Fibroblast of villous mesenchyme (primary cell): ENCODE measurements at places on chromosomes 3 and 15. TPM values are rescaled to one million over a fixed set of nuclear protein-coding genes. Genes with fewer than 3 reads are reported as not detected.

GRCh38 chr3:195708061-195708460 is 12.7 kb upstream of the MUC20 start:
- no peak for DNase-seq

DNA sequence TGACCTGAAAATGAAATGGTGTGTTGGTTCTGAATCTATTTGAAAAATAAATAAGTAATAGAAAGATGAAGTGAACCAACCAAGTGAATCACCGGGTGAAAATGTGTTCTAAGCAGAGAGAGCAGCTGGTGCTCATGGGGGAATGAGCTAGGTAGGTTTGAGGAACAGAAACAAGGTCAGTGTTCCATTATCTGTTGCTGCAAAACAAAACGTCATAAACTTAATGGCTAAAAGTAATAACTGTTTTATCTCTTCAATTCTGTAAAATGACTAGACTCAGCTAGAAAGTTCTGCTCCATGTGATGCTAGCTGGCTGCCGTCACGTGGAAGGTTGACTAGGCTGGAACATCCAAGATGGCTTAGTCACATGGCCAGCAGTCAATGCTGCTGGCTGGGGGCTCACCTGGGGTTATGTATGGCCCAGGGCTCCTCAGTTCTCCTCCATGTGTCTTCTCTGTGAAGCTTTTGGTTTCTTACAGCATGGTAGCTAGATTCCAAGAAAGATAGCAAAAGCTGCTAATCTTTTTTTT is 13.3 kb upstream of the SH3BP5 start:
- DNase-seq, result no peak

- no peak for DNase-seq
These were observed 28.8 kb upstream of the HES1 start for GRCh38 chr3:194107107-194107506.

DNA sequence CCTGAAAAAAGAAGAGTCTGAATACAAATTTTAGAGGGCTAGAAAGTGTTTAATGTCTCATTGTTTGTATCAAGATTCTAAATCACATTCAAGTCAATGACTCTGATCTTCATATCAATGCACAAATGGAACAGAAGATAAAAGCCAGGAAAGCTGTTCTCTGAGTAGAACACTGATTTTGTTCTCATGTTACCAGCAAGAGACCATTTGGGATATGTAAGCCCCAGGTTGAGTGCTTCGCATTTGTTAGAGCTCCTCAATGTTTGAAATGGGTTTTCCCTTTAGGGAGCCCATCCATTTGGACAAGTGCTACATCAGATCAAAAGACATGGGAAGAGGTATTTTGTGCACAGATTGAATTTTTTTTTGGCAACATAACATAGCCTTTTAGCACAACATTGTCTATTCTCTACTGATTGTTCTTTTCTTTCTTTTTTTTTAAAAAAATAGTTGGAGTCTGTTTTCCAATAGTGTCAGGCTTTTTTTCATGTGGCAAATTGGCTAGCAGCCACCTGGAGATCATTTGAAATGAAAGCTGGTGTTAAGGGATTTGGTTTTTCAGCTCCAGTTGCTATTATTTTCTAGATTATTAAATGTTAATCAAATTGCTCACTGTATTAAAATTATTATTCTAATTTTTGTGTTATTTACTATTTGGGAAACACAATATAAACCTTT is 74.5 kb upstream of the ZPLD1 start:
- DNase-seq, result no peak

GRCh38 chr3:50177346-50177745 is 14.1 kb upstream of the GNAT1 start:
- DNase-seq, result no peak

GNAT1 gene
- total RNA-seq, result not detected in 2 replicates

DNA sequence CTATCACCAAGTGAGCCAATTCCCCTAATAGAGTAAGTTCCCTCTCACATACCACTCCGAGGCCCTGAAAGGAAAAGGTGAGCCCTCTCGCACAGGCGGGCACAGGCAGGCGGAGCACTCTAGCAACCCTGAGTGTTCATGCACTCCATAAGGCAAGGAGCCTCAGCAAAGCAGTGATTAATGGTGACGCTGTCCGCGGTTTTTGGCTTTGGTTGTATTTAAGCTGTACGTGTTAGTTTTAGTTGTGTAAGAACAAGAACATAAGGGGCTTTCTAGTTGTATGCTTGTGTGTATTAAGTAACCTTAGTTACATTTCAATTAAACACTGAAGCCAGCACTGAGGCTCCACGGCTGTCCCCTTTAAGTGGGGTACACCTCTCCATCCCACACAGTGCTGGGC is 33.1 kb downstream of the KLHL25 start:
- no peak for DNase-seq

FMN1 gene
- total RNA-seq, result 4.5 and 8.6 TPM in 2 replicates

- no peak for DNase-seq
These were observed 219.9 kb downstream of the OPA1 start for GRCh38 chr3:193812791-193813500.

GRK7 gene
- under 0.01 TPM in 1 of 2 replicates, not detected in the other for total RNA-seq

DNA sequence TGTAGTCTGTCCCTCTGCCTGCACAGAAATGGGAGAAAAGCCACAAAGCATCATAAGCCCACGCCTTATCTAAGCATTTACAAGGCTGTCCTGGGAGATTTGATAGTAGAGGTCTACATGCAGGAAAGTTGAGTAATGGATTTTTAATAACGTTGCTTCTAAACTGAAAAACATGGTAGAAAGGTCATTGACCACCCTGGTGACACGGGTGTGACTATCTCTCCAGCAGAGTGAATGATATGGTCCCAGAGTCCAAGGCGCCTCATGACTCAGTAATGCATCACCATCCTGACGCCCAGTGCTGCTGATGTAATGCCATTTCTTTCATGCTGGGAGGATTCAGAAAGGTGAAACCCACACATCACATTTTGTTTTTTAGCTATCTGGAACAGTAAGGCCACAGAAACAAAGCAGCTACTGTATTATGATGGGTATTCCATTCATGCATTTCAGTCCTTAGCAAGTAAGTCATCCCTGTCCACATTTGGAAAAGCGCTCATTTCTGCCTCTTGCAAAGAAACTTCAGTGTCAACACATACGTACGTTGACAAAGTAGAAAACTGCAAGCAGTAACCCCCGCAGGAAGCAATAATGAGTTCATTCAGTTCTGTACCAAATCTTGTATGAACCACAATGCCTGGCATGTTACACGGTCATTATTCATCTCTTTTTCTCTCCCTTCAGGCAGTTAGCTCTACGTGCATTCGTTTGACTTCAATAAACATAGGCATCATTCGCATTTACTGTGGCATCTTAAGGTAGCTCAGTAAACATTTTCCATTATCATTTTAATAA is 483.5 kb downstream of the GABRG3 start:
- no peak for DNase-seq

DUOXA2 gene
- total RNA-seq, result not detected in 2 replicates

- no peak for DNase-seq
These were observed 331.5 kb downstream of the PTPRG start for GRCh38 chr3:61892891-61893290.

DNA sequence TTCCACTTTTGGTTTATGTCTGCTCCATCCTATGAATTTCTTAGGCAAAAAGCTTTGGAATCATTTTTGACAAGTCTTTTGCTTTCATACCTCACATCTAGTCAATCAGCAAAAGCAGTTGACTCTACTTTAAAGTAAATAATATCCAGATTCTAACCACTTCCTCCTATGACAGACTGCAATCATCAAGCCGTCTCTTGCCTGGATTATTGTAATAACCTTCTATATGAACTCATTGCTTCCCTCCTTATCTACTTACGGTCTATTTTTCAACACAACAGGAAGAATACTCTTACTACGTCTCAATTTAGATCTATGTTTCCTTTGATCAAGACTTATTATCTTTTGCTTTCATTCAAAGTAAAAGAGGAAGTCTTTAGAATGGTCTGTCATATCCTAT is 20.7 kb downstream of the CLDN1 start:
- no peak for DNase-seq

DNA sequence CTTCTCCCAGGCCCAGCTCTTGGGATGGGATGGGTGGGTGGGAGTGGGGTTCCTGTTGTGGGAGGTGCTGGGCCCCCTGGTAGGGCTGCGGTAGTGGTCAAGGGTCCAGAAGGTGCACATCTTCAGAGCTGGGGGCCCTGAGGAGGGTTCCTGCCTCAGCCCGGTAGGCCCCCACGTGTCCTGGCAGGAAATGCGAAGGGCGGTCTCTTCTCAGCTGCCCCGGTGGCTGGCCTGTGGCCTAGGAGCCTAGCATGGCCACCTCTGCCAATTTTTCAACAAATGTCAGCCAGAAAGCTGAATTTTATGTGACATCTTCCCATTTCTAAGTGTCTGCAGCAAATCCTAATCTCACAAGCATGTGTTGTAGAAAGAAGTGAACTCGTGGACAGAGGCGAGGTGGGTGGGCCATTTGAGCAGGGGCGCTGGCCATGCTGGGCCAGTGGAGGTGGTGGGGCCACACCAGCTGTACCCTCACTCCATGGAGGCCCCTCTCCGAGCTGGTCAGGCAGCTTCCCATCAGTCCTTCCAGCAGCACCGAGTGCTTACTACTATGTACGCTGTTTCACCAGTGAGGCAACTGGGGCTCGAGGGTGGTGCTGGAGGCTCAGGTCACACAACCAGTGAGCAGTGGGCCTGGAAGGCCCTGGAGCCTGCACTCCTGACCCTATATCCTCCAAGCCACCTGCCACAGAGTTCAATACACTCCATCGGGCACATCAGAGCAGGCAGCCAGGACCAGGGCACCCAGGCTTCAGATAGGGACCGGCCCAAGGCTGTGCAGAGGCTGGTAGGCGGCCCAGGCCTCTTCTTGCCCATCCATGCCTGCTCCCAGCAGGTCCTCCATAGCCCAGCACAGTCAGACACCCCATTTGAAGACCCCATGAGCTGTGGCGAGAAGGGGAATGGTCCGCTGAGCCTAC is 23.2 kb downstream of the FBLN2 start:
- no peak for DNase-seq

DNA sequence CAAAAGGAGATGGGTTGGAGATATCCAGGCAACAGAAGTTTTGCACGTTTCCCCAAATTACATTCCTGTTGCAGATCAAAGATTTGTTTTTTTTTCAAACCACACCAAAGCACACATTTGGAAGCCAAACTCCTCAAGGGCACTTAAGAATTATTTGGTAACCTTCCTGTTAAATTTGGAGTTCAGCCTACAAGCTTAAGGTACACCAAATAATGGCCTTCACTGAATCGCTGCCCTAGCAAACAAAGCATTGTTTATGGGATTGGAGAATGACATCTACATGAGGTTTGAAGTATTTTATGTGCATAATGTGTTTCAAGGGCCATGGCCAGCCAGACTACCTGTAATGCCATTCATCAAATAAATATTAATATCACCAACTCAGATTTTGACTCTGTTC is 357.9 kb downstream of the RORA start:
- DNase-seq, result no peak

DNA sequence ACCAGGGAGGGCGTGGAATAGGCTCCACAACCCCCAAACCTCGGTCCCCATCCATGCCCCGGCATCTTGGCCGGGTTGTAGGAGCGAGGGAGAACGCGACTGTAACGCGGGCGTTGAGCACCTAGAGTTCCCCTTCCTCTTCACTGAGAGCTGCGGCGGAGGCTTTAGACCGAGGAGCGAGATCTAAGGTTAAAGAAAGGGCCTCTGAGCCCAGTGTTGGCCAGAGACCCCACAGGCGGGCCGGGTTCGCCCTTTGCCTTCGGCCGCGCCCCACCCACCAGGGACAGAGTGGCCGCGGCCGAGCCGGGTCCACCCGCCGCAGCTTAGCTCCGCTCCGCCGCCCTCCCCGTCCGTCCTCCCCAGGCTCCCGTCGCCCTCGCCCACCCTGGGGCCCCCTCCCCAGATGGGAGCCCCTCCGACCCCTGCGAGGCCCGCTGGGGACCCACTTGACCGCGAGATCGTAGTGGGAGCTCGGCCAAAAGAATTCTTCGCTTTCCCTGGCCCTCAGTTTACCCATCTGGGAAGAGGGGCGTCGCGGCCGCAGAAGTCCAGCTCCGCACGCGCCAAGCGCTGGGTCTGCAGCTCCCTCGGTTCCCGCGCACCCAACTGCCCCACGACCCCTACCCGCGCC is 425 bp downstream of the ANPEP start:
- DNase-seq, result no peak

C3orf33 gene
- total RNA-seq, result 4.5 and 7.8 TPM in 2 replicates

DNA sequence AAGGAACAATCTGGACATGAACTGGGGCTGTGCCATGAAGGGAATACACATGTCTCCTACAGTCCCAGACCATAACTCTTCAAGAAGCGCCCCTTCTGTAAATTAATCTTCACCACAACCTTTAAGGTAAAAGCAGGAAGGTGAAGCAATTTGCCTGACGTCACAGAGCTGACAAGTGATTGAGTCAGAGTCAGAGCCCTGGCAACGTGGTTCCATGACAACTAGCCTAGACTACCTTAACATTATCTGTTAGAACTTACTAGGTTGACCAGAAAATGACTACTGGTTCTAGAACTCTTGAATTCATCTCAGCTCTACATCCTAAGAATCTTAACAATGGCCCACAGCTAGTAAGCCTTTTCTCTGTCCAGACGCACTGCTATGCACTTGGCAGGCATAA is 124.6 kb downstream of the NTRK3 start:
- DNase-seq, result no peak

DNA sequence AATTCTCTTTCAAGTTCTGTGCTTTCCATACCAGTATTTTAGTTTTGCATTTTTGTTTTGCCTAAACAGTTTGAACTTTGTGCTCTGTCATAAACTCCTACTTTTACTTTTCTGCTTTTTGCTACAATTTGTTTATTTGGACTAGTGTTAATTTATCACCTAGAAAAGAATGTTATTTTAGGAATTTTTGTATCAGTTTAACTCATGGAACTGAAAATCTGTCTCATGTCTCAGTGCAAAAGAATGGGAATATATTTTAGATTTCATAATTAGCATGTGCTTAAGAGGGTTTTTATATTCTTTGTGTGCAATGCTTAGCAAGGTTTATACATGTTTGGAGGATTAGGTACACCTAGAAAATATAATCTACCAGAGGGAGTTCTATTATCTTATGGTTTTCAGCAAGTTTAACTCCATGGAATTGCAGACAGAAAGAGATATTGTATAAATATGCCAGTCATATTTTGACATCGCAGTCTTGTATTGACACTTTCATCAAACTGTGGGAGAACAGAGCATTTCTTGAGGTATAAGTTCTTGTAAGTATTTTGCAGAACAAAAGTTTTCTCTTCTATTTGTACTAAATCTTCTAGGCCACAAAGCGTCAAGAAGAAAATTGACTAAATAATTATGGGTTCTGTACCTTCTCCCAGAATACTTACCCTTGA is 409.9 kb downstream of the RBMS3 start:
- no peak for DNase-seq

DNA sequence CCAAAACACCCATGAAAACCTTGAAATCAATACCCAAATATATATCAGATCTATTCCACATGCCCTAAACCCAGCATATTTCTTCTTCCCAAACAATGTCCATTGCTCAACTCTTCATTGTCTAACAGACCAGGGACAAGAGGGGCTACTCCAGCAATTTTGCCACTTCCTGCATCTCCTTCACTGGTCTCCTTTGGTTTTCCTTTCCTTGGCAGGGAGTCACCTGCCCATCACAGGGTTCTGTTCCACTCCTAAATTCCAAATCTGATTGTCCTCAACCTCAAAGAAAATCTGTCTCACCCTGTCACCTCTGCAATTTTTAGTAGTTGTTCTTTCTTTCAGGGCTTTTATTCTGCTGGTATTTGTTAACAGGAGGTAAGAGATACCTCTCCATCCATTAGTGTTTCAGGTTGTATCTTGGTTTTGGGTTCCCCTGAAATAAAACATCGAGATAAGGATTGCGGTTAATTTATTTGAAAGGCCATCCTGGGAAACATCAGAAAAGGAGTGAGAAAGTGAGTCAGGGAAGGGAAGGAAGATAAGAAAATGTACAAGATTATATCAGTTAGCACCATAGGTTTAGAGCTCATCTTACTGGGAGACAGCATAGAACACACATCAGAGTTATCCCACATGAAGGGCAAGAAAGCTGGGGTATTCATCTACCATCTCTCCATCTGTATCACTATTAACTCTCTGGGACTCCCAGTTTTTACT is 13.6 kb downstream of the ZBED2 start:
- DNase-seq, result peak; percentile 16
